Esophagus mucosa (tissue), 1 donor: ENCODE measurements at places on chromosomes 4 and X.
A peak's percentile ranks its signal among the peaks of the same experiment; 100 is the strongest.

DNA sequence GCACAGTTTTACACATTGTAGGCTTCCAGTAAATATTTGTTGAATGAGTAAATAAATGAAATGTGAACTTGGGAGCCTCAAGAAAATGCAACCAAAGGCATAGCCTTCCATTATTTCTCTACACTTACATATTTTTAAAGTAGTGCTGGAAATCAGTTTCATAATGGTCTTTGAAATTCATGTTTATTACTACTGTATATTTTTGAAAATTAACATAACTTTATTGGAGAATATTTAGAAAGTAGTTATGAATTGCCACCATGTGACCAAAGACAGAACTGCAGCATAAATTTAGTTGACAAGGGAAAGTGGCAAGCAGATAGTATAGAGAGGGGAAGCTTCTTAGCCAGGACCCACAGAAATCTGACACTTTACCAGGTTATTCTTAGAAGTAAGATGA, 6.4 kb downstream of the TCEAL8 start:
- no peak for ATAC-seq

- peak; percentile 45 for ATAC-seq
Observed at GRCh38 chr4:53748328-53748772, 157.1 kb upstream of the LNX1 start.

DNA sequence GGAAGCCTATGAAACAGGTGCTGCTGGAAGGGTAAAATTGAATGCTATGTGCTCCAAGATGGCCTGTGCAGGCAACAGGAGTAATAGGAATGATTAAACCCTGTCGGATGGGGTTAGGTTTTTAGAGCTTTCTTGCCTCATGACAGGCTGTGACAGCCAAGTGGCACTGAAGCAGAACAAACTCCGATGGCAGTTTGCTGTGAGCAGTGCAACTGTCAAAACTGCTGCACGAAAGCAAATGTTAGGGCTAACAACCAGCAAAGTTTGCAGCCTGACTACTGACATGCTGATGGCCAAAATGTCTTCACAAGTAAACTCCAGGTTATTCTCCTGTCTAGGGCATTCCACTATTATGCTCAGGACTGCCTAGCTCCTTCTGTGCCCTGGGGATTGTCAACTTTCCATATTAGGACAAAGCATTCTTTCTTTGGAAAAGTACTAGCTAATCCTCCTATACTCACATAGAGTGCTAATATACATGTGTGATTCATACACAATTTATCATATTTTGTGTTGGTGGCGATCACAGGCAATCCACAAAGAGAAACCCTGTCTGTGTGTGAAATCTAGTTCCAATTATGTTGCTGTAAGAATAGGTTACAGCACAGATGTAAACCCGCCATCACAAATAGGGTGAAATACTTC, 486.6 kb upstream of the TENM3 start:
- peak; percentile 20 for ATAC-seq

GRCh38 chrX:38819709-38820108, 18.4 kb downstream of the MID1IP1 start:
- ATAC-seq: no peak

GRCh38 chr4:132417220-132417619, 731.9 kb upstream of the PCDH10 start:
- no peak for ATAC-seq

GRCh38 chrX:57367649-57368048, 81.1 kb downstream of the FAAH2 start:
- no peak for ATAC-seq

DNA sequence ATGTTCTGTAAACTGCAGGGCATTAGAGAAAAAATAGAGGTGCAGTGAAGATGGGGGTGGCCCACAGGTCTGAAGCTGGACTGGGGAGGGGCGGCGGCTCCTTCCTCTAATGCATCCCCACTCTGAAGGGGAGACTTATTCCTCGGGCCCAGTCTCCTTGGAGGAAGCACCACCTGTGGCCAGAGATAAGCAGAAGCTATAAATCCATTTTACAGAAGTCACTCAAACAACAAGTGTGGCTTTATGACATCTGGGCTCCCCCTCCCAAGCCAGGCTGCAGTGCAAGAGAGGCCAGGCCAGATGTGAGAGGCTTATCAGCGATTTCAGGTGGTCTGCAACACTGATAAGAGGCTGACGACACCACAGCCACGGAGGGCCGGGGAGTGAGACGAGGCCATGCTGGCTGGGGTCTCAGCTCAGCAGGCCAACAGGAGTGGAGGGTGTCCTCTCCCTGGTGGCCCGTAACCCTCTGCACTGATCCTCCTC, 15.8 kb downstream of the CYTL1 start:
- no peak for ATAC-seq

DNA sequence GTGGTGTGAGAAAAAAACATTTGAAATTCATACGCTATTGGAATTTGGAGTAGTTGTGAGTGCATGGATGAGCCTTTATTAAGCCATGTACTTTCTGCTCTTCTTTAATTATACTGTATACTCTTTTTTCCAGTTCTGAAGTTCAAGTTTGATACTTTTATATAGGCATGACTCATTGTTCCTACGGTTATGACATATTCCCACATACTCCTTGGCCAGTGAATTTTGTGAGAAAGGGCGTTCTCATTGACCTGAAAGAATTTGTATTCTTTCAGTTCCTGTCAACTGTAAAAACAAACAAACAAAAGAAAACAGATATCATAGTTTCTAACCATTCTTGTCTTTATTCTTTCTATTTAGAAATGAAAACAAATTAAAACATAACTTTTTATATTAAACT, 407.3 kb downstream of the MAPK10 start:
- no peak for ATAC-seq

GRCh38 chr4:1510931-1511330, 104.7 kb upstream of the NKX1-1 start:
- ATAC-seq: no peak

DNA sequence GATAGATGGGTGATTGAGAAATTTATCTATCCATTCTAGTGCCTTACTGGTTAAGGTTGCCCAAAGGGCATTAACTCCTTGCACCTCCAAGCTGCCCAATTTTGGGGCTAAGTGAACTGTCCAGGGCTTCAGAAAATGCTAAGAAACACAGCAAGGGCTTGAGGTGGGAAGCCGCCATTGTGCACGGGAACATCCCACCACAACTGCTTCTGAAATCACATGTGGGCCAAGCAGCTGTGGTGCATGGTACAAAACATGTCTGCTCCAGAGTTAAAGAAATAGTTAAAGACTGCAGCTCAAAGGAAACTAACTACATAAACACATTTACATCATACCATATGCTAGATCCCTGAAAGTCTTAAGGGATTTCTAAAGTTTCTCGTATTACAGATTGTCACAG, 144.3 kb upstream of the NDST3 start:
- ATAC-seq: no peak

DNA sequence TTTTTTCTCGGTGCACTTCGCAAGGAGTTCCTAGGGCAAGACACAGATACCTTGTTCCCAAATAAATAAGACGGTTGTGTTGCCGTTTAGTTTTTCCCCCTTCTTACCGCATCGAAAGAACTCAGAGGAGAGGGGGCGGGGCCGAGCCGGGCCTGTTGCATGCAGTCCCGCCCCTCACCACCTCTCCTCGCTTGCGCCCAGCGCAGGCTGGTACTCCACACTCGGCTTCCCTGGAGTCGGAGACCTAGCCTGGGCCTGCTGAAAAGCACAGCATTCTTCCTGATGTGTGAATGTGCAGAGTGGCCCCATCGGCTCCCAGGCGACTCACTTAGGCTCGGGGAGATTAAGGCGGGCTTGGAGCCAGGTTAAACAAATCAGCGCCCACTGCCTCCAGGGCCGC, 26.1 kb upstream of the VMA21 start:
- ATAC-seq: no peak

DNA sequence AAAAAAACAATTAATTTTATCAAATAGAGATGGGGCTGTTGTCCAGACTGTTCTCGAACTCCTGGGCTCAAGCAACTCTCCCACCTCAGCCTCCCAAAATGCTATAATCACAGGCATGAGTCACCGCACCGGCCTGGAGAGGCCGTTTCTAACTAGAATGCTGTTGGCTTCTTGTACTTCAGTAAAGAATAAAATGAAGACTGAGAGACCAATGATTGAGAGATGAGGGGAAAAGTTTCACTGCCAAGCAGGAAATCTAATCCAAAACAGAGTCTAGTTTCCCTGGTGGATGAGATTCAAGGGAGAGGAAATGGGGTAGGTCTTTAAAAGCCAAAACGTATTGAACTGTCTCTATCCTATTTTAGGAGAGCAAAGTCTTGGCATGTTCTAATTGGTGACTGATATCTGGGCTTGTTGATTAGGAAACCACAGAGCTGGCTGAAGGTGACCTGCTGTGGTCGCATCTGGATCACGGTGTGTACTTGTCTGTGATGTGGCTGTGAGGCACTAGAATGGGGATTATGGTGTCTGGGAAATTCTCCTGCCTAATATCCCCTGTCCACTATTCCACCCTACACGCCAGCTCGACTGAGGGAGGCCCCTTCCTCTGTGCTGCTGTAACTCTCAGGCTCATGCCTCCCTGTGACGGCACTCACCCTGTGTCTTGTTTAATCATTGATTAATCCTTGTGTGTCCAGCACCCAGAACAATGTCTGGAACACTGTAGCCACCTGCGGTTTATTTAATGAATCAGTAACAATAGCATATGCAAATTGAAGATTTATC, 15.0 kb upstream of the TRIM2 start:
- peak; percentile 48 for ATAC-seq

DNA sequence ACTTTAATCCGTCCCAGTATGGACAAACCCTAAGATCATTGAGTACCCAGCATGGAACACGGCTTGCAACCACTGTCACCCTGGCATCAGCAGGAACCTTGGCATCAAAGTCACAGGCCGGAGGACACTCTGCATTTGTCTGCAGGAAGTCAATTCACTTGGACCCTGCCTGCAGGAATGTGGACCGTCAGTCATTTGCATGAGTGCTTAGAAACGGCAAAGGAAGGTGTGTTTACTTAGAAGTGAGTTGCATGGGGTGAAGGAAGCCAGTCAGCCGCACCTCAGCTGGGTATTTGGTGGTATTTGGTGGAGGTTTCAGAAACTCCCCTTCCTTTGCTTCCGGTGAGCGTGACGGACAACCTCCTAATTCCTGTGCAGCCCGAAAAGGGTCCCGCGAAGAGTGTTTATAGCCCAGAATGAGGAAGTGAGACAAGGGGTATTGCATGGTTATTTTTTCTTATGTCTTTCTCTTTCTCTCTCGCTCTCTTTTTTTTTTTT, 15.5 kb downstream of the P2RY8 start:
- peak; percentile 77 for ATAC-seq

- ATAC-seq: peak; percentile 72
Observed at GRCh38 chr4:151485541-151486131, 76.7 kb downstream of the FHIP1A start.

GRCh38 chrX:98380106-98380505, 1496.4 kb downstream of the RPA4 start:
- no peak for ATAC-seq

DNA sequence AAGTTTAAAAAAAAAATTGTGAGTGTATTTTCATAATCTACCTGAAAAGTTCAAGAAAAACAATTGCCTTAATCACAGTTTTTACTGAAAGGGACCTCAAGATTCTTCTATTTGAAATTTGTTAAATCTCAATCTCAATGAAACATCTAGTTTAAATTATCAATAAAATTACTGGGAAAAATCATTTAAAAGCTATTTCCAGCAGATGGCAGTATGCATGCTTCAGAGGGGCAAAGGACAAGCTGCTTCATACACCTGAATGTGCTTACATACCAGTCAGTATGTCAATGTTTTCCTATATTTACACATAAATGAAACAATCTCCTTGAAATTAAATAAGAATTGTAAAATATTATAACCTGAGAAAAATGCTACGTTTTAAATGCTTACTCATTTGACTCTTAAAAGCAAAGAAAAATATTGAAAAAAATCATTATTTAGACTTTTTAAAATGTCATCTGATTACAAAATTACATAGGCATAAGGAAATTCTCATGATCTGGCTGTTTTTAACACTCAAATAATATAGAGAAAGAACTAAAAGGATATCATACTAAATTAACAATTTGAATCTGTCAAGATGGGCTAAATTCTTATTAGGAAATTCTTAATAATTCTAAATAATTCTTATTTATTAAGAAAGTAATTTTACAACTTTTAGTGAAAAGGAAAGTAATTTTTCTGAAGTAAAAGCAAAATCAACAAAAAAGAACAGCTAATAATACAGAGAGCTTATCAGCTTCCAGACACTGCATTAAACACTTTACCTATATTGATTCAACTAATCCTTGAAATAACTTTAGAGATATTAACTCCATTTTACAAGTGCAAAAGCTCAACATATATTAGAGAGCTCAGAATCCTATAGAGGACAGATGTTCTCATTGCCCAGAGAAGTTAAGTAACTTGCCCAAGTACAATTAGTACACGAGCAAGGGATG, 242.1 kb downstream of the ADAMTS3 start:
- ATAC-seq: no peak

GRCh38 chrX:40933706-40934425, 151.4 kb upstream of the USP9X start:
- no peak for ATAC-seq

DNA sequence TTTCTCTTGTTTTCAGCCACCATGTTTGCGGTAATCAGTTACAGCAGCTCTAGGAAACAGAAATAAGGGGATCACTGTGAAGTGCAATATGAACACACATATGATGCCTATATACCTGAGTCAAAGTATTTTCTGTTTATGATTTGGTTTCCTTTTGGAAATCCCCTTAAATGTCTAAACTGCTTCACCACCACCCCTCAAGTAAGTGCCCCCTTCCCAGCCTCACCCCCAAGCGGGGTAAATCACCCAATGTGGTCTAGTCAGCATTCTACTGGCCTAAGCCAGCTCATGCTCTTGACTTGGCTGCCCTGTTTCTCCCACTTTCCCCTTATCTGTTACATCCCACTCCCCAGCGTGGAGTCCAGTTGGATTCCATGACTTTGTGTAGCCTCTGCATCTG, 176.5 kb downstream of the QDPR start:
- no peak for ATAC-seq

GRCh38 chrX:68261060-68261672, 172.1 kb downstream of the OPHN1 start:
- ATAC-seq: no peak

GRCh38 chr4:80422727-80423404, 87.3 kb downstream of the CFAP299 start:
- no peak for ATAC-seq

- ATAC-seq: no peak
Observed at GRCh38 chr4:113003841-113004240, 45.6 kb upstream of the ANK2 start.

- peak; percentile 41 for ATAC-seq
Observed at GRCh38 chrX:68647156-68647957, at the start of gene STARD8. STARD8 (plus strand) TSS chrX:68647666; CDS start chrX:68647883, 217 bp downstream.

GRCh38 chr4:125948021-125948420, 633.3 kb downstream of the FAT4 start:
- ATAC-seq: no peak

GRCh38 chrX:41912923-41913322, 10.4 kb downstream of the CASK start:
- peak; percentile 15 for ATAC-seq

DNA sequence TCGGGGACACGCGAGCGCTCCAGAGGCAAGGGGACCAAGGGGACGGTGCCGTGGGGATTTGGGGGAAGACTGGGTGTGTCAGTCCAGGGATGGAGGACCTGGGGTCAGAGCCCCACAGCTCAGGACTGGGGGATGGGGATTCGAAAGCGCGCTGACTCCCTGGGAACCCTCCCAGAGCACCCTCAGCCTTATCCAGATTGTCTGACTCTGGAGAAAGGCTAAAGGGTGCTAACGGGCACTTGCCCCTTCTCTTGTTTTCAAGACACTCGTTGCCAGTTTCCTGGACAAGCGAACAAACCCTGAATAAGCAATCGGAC, 1.1 kb downstream of the DOCK11 start:
- peak; percentile 15 for ATAC-seq
